ENCODE measurements at places on chromosomes 2 and 18.

DNA sequence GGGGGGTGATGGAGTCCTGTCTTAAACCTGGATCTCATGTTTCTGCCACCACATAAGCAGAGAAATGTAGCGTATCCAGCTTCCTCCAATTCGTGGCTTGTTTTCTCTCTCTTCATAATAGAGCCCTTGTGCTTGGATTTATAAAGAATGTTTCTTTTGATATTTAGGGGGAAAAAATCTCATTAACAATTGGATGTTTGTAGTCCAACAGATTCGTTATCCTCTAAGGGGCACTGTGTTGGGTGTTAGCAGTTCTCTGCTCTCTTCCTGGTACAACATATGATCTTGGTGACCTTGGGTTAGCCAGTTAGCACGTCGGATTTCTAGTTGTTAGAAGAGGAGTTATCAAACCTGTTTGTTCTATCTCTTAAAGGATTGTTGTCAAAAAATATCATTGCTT, 127.8 kb downstream of the FMNL2 start:
- no peaks in the 10 kb centered on the region for H3K4me1 ChIP-seq
- no peak for DNase-seq
- H3K27ac ChIP-seq = no peak overlapping the region
- H3K36me3 ChIP-seq = no peaks in the 10 kb centered on the region
- peaks cover 16% of the 10 kb centered on the region for H3K27me3 ChIP-seq

DNA sequence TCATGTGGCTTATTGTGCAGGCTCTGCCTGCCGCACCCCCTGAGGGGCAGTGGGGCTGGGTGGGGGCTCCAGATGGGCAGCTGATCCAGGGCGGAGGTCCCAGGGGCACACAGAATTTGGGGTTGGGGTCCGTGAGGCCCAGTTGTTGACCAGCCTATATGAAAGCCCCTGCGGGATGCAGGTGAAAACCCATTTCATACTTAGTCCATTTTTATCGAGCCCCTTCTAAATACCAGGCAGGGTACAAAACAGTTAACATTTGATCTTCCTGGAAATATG, 30.6 kb downstream of the MYO7B start:
- H3K27ac ChIP-seq = no peak overlapping the region
- no peak for DNase-seq
- peaks cover 21% of the 10 kb centered on the region for H3K4me1 ChIP-seq
- H3K36me3 ChIP-seq = peaks cover 6% of the 10 kb centered on the region
- H3K27me3 ChIP-seq = peaks cover 17% of the 10 kb centered on the region
- H3K4me3 ChIP-seq = no peak overlapping the region

DNA sequence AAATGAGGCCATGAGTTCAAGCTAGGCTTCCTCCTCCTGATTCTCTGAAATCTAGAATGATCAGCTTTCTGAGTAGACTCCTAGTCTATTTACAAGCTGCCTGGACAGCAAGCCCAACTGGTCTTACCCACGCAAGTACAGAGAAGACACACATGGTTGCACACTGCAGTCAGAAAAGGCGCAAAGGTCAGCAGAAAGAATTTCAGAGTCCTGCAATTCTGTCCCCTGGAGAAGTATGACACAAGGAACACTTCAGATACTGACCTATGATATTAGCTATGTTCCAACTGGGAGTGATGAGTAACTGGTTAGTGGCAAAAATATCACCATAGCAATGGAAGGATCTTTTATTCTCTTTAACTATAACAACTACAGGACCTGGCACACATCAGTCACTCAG, 336.1 kb upstream of the PKDCC start:
- peaks cover 6% of the 10 kb centered on the region for H3K4me1 ChIP-seq
- no peak for DNase-seq
- H3K36me3 ChIP-seq = no peaks in the 10 kb centered on the region
- H3K27me3 ChIP-seq = peaks cover 9% of the 10 kb centered on the region

DNA sequence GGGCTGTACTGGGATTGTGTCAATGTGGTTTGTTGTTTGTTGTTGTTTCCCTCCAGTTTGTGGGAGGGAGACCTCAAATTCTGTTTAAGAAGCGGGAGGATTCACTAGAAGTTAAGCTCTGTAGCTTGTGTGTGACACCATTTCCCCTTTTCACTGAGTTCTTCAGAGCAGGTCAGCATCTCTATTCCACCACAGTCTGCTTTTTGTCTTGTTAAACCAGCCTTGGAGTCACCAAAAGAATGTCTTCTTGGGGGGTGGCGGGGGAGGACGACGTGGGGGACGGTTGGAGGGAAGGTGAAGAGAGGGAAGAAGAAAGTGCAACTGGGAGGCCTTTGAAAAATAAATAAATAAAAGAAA, 2.3 kb upstream of the BCL11A start:
- H3K27me3 ChIP-seq = peaks cover 74% of the 10 kb centered on the region
- H3K4me3 ChIP-seq = peak overlapping the region; percentile 76
- H3K4me1 ChIP-seq = peaks cover 37% of the 10 kb centered on the region
- H3K27ac ChIP-seq = no peak overlapping the region
- no peak for DNase-seq

GRCh38 chr2:157216286-157216965, 41.1 kb upstream of the GALNT5 start:
- H3K27ac ChIP-seq = no peak overlapping the region
- H3K4me3 ChIP-seq = no peak overlapping the region

GRCh38 chr2:96924775-96925747, 55.2 kb upstream of the SEMA4C start:
- H3K4me1 ChIP-seq = peaks cover 38% of the 10 kb centered on the region
- peak; percentile 48 for DNase-seq
- H3K4me3 ChIP-seq = peak overlapping the region; percentile 60
- peak overlapping the region; percentile 81 for H3K27ac ChIP-seq
- H3K36me3 ChIP-seq = no peaks in the 10 kb centered on the region

DNA sequence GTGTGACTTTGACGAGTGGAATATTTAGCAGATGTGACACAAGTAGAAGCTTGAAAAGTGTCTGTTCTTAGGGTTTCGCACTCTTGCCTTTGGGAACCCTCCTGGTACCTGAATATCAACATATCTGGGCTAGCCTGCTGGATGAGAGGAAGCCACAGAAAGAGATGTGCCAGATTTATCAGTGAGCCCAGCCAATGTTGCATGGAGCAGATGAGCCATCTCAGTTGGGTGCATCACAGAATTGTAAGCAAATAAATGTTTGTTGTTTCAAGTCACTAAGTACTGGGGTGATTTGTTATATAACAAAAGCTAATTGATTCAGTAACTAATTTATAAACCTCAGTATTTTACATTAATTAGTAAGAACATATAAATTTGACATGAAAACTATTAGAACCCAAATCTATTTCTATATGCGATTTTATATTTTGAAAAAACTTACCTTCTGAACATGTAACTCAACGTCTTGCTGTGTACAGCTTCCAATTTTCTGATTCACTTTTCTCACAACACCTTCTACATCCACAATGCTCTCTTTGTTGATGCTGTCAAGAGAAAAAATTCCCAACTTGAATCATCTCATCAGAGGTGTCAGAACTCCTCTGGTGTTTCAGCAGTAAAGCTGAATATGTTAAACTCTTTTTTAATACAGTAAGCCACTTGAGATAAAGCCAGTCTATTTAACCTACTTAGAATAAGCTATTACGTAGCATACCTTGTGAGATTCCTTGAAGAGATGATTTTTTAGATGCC, 42.3 kb downstream of the DARS1 start:
- H3K4me3 ChIP-seq = no peak overlapping the region
- no peak for DNase-seq
- H3K4me1 ChIP-seq = peaks cover 26% of the 10 kb centered on the region
- no peaks in the 10 kb centered on the region for H3K27me3 ChIP-seq

GRCh38 chr2:183243758-183244157, 119.5 kb downstream of the NUP35 start:
- H3K4me1 ChIP-seq = no peaks in the 10 kb centered on the region
- no peak overlapping the region for H3K4me3 ChIP-seq
- no peak overlapping the region for H3K27ac ChIP-seq
- DNase-seq = no peak
- H3K36me3 ChIP-seq = no peaks in the 10 kb centered on the region
- H3K27me3 ChIP-seq = no peaks in the 10 kb centered on the region

- H3K4me3 ChIP-seq = no peak overlapping the region
- H3K4me1 ChIP-seq = no peaks in the 10 kb centered on the region
- H3K27me3 ChIP-seq = no peaks in the 10 kb centered on the region
- no peak for DNase-seq
- no peak overlapping the region for H3K27ac ChIP-seq
Measured at GRCh38 chr2:45067859-45068570, 58.8 kb upstream of the SIX2 start.

GRCh38 chr2:33107690-33108482, 161.1 kb downstream of the LTBP1 start:
- no peak overlapping the region for H3K4me3 ChIP-seq
- H3K27me3 ChIP-seq = peaks cover 9% of the 10 kb centered on the region
- no peaks in the 10 kb centered on the region for H3K4me1 ChIP-seq
- DNase-seq = no peak
- no peak overlapping the region for H3K27ac ChIP-seq
- H3K36me3 ChIP-seq = no peaks in the 10 kb centered on the region

DNA sequence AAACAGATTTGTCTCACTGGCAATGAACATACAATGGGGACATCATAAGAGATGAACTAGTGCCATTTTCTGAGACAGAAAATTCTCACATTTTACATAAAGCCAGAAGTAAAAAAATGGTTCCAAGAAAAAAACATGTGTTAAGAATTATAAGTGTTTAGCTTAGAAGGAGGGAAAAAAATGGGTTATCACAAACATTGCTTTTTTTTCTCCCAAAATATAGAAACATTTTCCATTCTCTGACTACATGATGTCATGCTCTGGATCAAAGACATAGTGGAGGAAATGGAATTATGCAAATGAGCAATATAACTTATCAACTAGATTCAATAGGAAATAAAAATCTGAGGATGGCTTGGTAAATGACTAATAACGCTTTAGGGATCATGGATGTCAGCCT, 49.8 kb downstream of the SPATS2L start:
- H3K27me3 ChIP-seq = no peaks in the 10 kb centered on the region
- DNase-seq = no peak
- no peak overlapping the region for H3K4me3 ChIP-seq
- no peaks in the 10 kb centered on the region for H3K36me3 ChIP-seq
- H3K27ac ChIP-seq = no peak overlapping the region

DNA sequence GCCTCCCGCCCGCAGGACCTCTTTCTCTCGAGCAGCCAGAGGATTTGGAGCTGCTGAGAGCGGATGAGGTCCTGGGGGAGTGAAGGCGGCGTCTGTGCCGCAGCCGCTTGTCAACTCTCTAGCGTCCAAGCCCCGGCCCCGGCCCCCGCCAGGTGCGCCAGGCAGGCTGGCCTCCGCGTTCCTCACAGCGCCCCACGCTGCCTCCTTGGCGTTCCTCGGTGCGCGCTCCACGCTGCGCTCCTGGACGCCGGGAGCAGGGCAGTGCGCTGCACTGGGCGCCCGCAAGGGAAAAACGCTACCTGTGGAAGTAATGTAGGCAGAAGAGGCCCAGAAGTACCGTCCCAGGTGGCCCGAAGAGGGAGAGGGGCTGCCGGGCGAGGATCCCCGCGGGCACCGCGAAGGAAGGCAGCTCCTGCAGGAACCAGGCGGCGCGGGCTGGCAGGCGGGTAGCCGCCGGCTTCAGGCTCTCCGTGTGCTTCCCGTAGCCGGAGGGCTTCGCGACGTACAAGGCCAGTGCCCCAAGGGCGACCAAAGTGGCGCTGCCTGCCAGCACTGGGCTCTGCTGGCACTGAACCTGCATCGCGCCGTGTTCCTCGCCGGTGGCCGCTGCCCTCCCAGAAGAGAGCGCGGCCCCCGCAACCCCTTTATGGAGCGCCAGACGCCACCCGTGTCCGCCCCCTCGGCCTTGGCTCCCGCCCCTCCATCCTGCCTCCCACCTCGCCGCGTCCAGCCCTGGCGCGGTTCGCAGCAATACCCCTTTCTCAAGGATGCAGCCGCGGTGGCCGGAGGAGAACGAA, at the start of gene SRD5A2:
Gene SRD5A2, minus strand, starts transcription at position 618 of the 797 bp plus-strand sequence. Its CDS starts 38 bp downstream, at position 580.
- no peak for DNase-seq
- no peak within 1 kb of the TSS for H3K4me3 ChIP-seq
- H3K4me1 ChIP-seq = no peaks in the 10 kb centered on the region
- H3K36me3 ChIP-seq = no peaks in the 10 kb centered on the region
- H3K27ac ChIP-seq = no peak within 1 kb of the TSS
- peaks cover 43% of the 10 kb centered on the region for H3K27me3 ChIP-seq

DNA sequence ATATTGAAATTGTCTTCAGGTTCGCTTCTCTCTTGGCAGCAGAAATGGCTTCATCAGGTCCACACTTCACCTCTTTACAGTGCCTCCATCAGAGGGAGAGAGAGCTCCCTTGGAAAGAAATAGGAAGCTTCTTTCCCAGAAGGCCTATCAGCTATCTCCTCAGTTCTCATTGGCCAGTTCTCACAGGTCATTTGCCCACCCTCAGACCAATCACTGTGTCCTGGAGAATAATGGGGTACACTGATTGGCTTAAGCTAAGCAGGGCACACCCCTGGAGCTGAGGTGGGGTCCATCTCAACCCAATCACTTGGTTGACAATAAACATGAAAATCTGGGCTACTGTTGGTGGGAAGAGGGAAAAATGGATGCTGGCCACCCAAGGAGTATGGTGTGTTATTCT, 5.2 kb downstream of the GNLY start:
- peaks cover 2% of the 10 kb centered on the region for H3K36me3 ChIP-seq
- H3K4me1 ChIP-seq = peaks cover 29% of the 10 kb centered on the region

DNA sequence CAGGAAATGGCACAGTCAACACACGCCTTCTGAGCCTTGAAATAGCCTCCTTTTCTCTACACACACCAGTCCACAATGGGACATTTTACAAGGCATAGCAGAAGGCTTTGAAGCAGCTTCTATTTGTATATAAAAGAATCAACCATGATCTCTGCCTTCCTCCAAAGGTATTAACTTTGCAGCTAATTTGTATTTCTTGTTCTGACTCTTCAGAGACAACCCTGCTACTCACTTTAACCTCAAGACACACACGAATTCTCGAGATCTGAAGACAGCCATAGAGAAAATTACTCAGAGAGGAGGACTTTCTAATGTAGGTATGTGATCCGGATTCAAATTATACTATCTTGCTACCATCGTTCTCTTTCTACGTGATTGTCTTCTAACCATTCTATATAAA, 104.6 kb downstream of the VIT start:
- H3K27me3 ChIP-seq = peaks cover 13% of the 10 kb centered on the region
- no peak overlapping the region for H3K4me3 ChIP-seq
- no peak overlapping the region for H3K27ac ChIP-seq
- no peaks in the 10 kb centered on the region for H3K36me3 ChIP-seq
